ENCODE measurements at places on chromosomes 3 and 15.
A peak's percentile ranks its signal among the peaks of the same experiment; 100 is the strongest.

DNA sequence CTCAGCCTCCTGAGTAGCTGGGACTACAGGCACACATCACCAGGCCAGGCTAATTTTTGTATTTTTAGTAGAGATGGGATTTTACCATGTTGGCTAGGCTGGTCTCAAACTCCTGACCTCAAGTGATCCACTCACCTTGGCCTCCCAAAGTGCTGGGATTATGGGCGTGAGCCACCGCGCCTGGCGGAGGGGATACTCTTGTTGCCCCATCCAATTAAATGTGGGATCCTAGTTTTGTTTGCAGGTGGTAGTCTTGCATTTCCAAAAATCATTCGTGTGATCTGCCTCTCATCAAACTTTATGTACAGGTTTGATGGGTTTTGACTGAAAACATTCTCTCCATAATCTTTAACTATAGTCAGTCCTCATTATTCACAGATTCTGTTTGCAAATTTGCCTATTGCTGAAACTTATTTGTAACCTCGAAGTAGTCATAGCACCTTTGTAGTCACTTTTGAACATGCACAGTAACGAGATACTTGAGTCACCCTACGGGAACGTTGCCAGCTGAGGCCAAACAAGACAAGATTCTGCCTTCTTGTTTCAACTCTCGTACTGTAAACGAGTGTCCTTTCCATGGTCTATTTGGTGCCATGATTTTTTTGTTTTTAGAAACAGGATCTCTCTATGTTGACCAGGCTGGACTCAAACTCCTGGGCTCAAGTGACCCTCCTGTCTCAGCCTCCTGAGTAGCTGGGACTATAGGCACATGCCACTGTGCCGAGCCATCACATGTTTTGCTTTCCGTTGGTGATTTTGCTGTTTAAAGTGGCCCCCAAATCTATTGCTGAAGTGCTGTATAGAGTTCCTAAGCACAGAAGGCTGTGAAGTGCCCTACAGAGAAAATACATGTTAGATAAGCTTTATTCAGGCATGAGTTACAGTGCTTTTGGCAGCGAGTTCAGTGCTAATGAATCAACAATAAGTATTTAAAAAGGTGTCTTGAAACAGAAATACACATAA is 8.1 kb upstream of the MAPK6 start:
- DNase-seq = no peak

- DNase-seq = no peak
These were observed 104.3 kb upstream of the FRMD4B start for GRCh38 chr3:69490235-69490634.

DNA sequence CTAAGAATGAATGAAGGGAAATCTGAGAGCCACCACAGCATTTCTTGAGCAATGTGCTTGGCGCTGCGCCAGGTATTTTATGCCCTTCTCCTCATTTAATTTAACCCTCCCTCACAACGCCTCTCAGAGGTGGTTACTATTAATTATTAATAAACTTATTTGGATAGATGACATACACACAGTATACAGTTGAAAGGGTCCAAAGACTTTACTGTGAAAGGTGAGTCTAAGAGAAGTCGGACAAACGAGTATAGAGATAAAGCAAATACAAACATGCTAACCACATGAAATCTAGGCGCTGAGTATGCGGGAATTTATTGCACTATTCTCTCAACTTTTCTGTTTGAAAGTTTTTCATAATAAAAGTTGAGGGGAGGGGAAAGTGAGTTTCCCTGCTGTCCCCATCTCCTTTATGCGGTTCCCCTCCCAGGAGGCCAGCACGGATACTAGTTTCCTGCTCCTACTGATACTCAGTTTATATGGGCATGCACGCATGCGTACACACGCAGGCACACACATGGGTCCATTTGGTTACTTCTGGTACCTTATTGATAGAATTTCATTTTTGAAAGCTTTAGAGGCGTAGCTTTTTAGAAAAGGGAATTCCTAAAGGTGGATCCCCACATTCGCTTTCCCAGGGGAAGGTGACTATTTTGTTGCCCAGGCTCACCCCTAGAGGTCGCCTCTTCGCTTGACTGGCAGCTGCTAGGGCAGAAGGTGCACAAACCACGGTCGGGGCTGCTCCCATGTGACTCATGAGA is 28.5 kb upstream of the KCTD6 start:
- DNase-seq = peak; percentile 60

DNA sequence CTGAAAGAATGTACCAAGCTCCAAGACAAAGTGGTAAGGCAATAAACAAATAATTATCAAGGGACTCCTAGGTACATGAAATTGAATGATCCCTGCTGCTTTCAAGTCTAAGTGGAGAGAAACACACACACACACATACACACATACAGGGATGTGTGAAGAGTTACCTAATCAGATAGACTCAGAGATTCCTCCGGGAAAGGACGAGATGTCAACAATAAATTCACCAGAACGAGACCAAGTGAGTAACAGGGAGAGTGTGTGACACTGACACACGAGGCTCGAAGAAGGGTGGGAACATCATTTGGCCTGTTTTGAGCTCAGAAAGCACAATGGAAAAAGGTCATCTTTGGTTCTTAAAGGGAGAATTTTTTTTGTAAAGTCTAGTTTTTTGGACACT is 13.4 kb downstream of the LRIG1 start:
- no peak for DNase-seq

DNA sequence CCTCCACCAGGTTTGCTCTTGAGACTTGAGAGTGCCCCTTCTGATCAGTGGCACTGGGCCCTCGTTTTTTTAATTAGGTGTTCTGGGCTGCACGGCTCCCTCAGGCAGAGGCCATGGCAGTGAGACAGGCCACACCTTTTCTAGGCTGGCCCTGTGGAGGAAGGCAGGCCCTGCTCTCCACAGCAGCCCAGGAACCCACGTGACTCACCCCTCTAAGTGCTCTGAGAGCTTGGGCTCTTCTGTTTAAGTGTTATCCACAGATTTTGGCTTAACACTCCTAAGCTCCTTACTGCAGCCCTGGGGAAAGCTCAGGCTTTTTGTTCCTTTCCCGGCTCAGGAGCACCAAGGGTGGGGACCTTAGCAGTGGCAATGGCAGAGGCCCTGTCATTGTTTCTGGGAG is 463.2 kb upstream of the GBE1 start:
- no peak for DNase-seq

- DNase-seq = no peak
These were observed 4.8 kb upstream of the ZMAT3 start for GRCh38 chr3:179076243-179077027.

DNA sequence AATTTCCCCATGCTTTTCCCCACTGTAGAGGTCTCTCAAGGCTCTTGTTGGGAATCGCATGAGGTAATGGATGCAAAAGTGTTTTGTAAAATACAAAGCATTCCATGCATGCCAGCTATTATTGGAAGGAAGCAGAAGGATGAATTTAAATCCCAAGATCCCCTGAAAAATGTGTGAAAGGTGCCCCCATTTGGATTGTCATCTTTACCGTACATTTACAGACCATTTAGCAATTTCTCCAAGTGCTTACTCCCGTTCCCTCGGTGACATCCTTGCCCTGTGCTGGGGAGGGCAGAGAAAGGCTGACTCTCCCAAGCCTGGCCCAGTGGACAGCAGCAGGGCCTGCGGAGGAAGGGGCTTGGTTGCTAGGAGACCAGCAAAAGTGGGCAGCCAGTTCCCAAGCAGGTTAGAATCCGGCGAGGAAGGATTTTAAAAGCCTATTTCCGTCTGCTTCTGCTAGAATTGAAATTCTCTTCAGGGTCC is 31.1 kb upstream of the NEO1 start:
- DNase-seq = peak; percentile 27

DNA sequence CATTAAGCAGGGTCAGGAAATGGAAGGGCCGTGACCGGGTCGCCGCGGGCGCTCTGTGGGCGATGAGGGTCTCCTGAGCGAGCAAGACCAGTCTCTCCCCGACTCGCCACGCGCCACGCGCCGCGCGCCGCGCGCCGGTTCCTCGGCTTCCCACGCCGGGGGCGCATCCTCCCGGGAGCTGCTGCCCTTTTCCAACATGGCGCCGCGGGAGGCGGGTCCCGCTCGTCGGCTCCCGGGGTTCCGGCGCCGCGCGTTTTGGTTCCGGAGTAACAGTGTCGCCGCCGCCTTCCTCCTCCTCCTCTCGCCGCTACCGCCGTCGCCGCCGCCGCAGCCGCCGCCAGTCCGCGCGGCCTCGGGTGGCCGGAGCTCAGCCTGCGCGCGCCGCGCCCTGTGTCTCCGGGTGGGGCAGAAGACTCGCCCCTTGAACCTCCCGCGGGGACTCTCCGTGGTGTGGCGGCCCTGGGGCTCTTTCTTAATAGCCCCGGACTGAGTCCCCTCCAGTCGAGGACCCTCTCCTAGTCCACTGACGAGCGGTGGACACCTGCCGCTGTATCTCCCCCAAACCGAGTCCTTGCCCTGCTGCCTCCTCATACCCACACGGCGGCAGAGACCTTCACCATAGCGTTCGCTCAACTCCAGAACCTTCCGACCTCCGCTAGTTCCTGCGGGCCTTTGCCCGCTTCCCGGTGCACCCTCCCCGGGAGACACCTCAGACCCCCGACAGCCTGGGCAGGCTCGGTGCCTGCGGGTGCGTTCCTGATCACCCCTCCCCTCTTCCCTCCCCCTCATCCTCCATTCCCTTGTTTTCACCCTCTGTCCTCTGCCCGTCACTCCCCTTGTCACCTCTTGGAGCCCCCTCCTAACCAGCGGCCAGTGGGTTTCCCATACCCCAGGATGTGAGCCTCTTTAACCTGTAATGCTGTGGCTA is at the start of gene MAP2K5:
Gene MAP2K5, plus strand, starts transcription at position 284 of the 928 bp plus-strand sequence. Its CDS starts 633 bp downstream, at position 917.
- peak; percentile 65 for DNase-seq

- no peak for DNase-seq
These were observed 312.0 kb upstream of the CCDC54 start for GRCh38 chr3:107065094-107065861.

GRCh38 chr15:65909831-65910230 is 40.5 kb downstream of the RAB11A start:
- DNase-seq = no peak

DNA sequence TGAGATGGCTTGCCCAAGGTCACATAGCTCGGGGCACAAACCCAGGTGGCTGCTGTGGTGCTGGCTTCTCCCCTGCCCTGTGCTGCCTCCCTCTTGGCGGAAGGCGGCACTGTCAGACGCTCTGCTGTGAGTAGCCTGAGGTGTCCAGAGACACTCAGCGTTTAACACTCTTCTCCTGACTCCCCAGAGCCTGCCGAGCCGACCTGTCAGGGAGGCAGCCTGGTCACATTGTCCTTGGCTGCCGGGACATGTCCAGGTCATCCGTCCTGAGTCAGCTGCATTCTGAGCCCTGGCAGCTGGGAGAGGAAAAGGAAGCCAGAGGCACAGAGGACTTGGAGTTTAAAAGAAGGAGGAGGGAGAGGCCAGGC is 4.7 kb downstream of the LMAN1L start:
- no peak for DNase-seq

GRCh38 chr3:109339714-109340648 is 2.6 kb upstream of the DPPA4 start:
- no peak for DNase-seq

DNA sequence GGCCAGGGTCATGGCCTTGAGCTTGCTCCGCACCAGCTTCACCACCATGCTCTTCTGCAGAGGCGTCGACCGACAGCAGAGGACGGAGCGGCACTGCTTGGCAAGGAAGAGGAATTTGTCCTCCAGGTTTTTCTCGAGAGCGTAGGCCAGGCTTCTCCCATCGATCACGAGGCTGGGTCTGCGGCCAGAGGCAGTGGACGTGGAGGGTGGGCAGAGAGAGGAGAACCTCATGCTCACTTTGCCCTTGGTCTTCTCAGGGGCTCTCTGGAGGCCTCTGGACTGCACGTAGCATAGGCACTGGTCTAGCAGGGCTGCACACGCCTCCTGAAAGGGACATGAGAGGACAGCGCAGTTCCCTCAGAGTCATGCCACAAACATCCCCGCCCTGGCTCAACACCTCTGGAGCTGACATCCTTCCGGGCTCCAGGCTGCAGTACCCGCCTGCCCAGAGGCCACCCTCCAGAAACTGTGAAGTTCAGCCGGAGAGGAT is 168.3 kb downstream of the ATP10A start:
- DNase-seq = no peak

DNA sequence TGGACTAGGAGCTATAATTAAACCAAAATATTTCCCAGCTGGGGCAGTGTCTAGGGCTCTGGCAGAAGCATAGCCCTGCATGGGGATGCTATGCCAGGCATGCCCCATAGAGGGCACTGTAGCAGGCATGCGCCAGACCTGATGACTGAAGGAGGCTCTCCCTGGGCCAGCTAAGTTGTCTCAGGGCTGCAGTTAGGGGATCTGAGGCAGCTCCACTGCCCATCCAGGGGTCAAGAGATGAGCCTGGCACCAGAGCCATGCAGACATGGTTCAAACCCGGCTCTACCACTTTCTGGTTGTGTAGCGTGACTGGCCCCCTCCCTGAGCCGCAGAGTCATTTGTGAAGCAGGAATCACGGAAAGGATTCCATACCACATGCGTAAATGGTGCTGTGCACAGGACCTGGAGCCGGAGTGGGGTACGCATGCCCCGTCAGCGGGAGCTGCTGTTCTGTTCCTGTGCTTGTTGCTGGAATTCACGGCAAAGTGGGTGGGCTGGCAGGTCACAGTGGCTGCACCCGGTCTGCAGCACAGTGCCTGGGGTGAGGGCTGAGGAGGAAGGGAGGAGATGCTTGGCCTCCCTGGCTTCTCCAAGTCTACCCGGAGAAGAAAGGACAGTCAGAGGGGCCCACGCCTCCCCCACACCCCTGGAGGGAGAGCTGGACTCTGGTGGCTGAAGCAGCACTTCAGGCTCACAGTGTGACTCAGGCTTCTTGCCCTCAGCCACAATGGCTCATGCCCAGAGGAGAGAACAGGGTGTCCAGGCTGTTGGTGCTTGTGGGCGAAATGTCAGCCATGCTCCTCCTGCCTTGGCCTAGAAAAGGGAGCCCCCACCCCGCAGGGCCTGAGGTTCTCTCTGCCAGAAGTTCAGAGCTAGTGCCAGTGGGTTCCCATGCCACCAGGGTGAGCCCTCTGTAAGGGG is 43.1 kb downstream of the DNASE1L3 start:
- peak; percentile 66 for DNase-seq

GRCh38 chr3:4614070-4614469 is 120.9 kb downstream of the ITPR1 start:
- DNase-seq = no peak

- DNase-seq = no peak
These were observed 25.1 kb downstream of the SMAD3 start for GRCh38 chr15:67090297-67091070.

DNA sequence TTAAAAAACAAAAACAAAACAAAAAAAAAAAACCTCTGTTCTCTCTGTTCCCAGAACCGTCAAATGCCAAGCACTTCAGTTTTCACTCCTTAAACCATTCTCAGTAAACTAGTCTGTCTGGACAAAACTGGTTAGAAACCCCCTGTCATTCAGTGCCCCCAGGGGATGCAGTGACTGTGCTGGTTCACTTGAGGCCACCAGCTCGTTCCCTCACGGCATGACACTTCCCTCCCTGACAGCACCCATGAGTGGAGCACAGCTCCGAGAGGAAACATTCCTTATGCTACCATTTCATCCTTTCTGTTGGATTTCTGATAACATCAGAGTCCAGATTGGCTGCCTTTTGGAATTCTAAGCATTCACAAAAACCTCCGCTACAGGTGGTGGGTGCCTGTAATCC is 244.0 kb upstream of the TPM1 start:
- DNase-seq = no peak

GRCh38 chr15:51751697-51752683 is 593 bp downstream of the TMOD2 start:
- DNase-seq = peak; percentile 36
